ENCODE measurements at places on chromosomes 2 and 18.

DNA sequence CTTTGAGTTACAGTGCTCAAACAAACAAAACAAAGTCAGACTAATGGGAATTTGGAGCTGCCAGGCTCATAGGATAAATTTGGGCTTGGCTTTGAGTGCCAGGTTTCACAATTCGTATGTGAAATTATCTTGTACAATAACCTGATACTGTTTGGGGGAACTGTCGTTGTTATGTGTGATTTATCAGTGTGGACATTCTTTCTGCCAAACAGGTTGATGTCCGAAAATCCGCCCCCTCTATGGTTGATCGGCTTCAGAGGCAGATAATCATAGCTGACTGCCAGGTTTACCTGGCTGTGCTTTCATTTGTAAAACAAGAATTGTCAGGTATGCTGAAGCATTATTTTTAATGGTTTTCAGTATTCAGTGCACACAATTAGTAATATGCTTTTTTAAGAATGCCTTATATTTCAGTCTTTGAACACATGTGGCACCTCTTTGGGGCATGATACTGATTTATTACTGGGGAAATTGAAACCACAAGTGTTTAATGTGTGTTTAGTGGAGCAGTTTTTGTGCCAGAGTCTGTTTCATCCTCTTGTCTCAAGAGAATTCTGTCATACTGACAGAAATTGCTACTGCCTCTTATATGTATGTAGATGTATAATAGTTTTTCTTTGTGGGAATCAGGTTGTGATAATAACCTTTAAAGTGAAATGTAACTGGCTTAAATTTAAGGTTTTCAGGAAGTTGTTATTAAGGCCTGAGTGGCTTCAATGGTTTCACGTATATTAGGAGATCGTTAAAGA is 54.6 kb downstream of the TTC39C start:
- DNase-seq, result peak; percentile 18

GRCh38 chr2:106124905-106125549 is 69.1 kb downstream of the UXS1 start:
- no peak for DNase-seq

DNA sequence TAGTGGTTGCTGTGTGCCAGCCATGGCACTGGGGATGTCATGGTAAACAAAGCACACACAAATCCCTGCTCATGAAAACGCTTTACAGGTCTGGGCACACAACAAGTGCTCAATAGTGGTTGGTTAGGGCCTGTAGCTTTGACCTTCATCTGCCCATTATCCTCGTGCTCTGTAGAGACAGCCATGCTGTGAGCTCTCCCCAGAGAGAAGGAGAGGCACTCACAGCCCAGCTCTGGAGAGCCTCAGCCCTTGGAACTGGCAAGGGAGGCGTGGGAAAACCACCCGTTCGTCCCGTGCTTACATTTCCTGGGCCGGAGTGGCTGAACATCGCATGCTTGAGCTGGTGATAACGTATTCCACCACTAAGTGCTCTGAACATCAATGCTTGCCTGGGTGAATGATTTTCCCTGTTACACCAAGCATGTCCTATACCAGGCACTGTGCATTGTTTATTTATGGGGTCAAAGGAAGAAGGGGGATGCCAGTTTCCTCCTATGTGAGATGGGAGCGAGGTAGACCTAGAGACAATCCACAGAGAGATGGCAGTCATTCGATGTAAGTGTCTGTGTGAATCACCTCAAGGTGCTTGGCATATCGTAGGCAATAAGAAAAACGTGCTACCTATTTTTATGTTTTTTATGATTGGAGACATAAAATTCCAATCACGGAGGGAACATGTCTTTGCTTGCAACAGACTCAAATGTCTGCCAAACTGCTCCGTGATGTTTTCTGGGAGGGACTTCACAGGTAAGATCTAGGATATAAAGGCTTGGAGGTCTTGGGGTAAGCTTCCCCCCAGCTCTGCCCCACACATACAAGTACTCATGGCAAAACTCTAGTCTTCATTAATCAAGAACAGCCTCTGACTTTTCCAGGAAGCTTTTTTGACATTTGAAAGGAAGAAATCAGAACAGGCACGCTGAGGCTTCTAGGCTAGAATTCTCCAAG is 75.5 kb downstream of the DDX1 start:
- DNase-seq, result no peak

DNA sequence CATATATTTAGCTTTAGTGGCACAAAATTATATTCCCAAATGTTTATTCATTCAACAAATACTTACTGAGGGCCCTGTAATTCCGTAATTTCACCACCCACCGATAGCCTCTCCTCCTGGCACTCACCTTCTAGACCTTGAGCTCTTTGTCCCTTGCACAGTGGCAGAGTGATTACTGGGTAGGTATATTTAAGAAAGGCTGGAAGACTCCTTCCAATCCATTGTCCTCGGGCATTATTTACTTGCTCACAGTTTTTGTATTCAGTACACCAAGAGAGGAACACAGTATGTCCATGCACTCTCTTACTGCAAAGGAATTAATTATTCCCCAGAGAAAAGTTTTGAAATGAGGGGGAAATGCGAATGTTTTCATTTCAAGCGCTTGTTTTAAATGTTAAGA is 1.1 kb upstream of the CDCA7 start:
- DNase-seq, result no peak

DNA sequence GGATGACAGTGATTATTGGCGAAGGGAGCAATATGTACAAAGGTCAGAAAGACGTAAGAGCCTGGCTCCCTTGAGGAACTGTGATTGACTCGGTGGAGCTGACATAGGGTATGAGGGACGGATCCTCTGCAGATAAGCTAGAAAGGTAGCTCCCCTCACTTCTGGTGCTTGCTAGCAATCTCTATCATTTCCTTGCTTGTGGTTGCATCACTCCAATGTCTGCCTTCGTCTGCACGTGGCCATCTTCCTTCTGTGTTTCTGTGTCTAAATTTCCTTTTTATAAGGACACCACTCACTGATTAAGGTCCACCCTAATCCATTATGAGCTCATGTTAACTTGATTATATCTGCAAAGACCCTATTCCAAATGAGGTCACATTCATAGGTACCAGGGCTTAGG is 22.9 kb upstream of the LMAN1 start:
- no peak for DNase-seq

- no peak for DNase-seq
Observed at GRCh38 chr18:45328811-45329210, 286.5 kb upstream of the SLC14A2 start.

- DNase-seq, result no peak
Observed at GRCh38 chr2:17107151-17107550, 411.1 kb downstream of the RAD51AP2 start.

- DNase-seq, result no peak
Observed at GRCh38 chr2:164023896-164024295, 288.1 kb upstream of the FIGN start.

DNA sequence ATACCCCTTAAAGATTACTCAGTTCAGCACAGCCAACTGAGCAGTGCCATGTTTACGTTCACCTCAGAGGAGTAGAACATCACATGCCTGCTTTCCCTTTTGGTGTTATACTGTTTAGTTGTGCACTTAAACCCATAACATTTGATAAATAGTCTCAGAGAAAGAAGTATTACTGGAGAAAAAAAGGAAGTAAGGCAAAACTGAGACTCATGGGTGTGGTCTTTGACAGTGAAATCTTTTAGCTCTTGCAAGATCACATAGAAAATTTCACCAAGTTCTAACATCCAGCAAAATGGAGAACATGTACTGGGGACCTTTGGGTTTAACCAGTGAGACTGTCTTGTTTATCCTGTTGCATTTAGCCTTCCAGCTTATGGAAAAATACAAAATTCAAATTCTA is 5.6 kb downstream of the TANK start:
- no peak for DNase-seq

- DNase-seq, result no peak
Observed at GRCh38 chr2:33090553-33091134, 143.9 kb downstream of the LTBP1 start.

GRCh38 chr2:101114268-101114783 is 36.9 kb downstream of the TBC1D8 start:
- no peak for DNase-seq

GRCh38 chr2:122960759-122961641 is 1064.1 kb upstream of the CNTNAP5 start:
- no peak for DNase-seq

- no peak for DNase-seq
Observed at GRCh38 chr2:96159084-96159830, 14.0 kb upstream of the DUSP2 start.

DNA sequence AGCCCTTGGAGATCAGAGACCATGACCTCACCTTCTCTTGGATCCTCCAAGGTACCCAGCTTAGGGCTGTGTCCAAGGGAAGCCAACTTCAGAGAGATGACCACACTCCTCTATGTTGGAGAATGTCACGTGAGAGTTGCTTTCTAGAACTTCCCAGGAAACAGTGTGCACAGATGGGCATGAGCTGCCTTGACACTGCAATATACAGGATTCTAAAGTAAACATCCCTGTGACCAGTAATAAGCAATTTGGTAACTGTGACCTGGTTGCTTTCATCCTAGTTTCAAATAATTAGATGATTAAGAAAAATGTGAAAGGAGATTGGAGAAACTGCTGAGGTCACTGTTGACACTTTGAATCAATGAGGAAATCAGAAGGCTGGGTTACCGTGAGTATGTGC is 181.1 kb upstream of the EPAS1 start:
- no peak for DNase-seq

GRCh38 chr2:2839782-2840531 is 508.9 kb upstream of the MYT1L start:
- DNase-seq, result no peak

GRCh38 chr2:112724591-112725525 is 4.0 kb downstream of the NT5DC4 start:
- no peak for DNase-seq

DNA sequence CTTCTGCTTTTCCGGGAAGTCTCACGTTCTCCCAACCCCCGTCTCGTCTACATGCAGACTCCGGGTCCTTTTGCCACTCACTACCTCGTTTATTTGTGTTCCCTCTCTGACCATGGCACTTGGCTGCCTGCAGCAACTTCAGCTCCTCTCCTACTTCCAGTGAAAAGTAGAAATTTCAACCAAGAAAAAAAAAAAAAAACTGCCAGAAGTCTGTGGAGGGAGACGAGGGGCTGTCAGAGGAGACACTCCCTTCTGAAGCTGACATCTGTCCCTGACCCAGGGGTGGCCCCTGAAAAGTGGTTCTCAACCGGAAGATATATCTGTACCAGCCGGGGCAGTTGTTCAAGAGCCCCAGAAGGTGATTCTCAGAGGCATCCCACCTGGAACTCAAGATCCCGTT is 742 bp upstream of the MYO5B start:
- no peak for DNase-seq

DNA sequence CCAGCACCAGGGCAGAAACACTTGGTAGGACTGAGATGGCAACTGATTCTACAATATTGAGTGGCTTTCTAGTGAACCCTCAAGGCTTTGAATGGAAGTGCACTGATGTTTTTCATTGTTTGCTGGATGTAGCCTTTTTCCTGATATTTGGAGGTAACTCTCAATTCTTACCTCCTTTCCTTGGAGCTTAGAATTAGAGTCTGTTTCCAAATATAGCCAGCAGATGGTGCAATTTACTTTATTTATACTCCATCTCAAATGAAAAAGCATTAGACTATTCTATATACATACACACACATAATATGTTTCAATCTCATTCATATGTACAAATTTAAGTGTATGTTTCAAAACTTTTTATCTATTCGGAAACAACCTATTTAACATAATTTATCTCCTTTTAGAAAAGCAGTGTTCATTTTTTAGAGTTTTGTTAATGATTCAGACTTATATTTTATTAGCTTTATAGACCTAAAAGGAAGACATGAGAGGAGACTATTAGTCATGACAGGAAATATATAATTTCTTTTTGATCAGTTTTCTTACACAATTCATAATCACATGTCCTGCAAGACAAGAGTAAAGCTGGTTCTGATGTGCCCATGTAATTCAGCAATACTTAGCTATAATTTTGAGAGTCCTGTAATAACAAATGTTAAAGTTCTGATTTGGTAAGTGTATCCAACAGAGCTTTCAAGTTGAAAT is 124.8 kb downstream of the NUP35 start:
- DNase-seq, result peak; percentile 3

GRCh38 chr2:98569197-98569793 is 39.0 kb downstream of the COA5 start:
- DNase-seq, result no peak

- no peak for DNase-seq
Observed at GRCh38 chr2:30502310-30502709, 55.3 kb downstream of the LCLAT1 start.

GRCh38 chr2:155223781-155224406 is 525.4 kb downstream of the KCNJ3 start:
- no peak for DNase-seq

DNA sequence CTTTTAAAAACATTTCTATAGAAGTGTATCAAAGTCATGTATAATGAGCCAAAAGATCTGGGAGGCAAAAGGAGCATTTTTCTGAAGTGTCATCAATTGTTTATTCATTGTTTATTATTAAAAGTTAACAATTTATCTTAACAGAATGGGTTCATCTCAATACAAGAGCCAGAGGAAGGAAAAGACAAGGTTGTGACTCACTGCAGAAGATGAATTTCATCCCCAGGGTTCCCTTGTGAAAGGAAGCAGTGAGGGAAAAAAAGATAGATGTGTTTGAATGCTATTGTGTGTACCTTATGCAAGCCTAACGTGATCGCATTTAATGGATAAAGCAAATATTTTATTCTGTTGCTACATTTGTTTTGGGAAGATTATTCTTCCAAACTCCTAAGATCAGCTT is 286.3 kb downstream of the PIEZO2 start:
- no peak for DNase-seq

GRCh38 chr2:37301408-37301807 is 23.2 kb downstream of the PRKD3 start:
- DNase-seq, result no peak

DNA sequence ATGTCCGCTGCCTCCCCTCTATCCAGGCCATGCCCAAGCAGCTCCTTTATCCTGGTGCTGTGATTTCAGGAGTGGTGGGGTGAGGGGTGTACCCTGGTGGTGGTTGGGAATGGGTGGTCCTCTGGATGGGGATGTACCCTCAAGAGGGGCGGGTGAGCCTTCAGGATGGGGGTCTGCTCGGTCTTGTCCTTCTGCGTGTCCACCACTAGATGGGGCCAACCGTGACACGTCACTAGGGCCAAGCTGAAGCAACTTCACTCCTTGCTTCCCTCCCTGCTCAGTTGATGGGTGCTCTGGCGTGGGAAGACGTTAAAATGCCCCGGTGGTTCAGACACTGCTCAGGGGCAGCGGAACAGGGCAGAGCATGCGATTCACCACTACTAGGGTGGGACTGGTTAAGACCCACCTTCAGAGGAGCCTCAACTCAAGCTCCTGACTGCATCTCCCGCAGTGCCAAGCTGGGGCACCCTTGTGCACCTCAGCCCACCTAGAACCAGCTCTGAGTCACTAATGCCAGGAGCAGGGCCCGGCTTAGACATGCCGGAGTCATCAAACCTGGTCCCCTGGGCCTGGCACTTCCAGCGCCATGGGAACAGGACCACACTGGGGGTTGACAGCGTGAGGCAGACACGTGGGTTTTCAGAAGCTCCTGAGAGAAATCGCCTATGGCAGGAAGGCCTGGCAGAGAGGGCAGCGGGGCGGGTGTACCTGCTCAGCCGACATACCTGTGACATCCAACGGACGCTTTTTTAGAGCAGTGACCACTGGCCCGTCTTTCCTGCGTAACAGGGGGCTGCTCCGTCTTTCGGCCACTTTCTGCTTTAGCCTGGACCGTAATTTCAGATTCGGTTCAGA is 256.7 kb downstream of the HDAC4 start:
- peak; percentile 10 for DNase-seq

Measured in GM04504 (cell line).